ENCODE measurements at places on chromosomes 16 and 17.
A peak's percentile ranks its signal among the peaks of the same experiment; 100 is the strongest.

GRCh38 chr16:71762186-71762585 lies 37.7 kb upstream of the PHLPP2 start:
- DNase-seq = no peak

- DNase-seq = peak; percentile 89
Measured at GRCh38 chr17:7308625-7309433, 1.4 kb downstream of the EIF5A start.

DNA sequence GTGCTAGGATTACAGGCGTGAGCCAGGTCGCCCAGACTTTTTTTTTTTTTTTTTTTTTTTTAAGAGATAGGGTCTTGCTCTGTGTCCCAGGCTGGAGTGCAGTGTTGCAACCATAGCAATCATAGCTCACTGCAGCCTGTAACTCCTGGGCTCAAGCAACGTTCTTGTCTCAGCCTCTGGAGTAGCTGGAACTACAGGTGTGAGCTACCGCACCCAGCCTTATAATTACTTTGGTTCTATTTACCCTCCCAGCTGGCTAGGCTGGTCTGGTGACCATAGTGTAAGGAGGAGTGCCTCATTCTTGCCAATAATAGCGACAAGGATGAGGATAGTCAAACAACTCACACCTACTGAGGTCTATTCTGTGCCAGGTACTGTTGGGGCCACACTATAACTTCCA lies 39.6 kb upstream of the USP7 start:
- no peak for DNase-seq

GRCh38 chr17:69323806-69324205 lies 3.1 kb downstream of the ABCA5 start:
- no peak for DNase-seq

- DNase-seq = no peak
Measured at GRCh38 chr16:1532771-1533170, 695 bp upstream of the TMEM204 start.

GRCh38 chr16:87584271-87584670 lies 18.0 kb upstream of the JPH3 start:
- DNase-seq = no peak

DNA sequence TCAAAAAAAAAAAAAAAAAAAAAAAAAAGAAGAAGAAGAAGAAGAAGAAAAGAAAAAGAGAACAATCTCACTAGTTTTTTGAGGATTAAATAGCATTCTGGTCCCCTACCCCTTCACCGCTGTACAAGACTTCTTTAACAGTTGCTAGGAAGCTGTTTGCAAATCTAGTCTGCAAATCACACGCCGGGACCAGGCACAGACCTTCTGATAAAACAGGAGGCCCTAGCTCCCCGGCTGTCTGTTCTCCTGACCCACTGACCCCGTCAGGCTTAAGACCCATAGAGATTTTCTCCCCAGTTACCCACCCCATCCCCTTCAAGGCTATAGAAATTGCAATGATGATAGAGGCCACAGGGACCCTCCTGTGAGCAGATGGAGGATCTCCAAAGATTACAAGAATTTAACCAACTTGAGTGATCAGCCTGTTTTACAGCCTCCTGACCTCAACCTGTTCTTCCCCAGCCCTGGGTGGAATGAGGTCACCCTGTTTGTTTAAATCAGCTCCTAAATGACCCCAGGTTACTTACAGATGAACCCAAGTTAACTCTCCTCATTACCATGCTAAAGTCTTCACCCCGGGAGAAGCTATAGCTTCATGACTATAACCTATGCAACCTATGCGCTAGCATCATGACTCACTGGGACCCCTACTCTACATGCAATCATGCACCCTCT lies 11.8 kb upstream of the SULT1A1 start:
- no peak for DNase-seq

DNA sequence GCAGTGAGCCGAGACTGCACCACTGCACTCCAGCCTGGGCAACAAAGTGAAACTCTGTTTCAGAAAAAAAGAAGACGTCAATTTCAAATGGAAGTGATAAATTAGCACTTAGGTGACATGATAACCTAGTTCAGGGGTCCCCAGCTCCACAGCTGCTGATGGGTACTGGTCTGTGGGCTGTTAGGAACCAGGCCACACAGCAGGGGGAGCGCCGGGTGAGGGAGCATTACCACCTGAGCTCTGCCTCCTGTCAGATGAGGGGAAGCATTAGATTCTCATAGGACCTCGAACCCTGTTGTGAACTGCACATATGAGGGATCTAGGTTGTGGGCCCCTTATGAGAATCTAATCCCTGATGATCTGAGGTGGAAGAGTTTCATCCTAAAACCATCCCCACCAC lies 253.0 kb downstream of the FOXL1 start:
- no peak for DNase-seq

DNA sequence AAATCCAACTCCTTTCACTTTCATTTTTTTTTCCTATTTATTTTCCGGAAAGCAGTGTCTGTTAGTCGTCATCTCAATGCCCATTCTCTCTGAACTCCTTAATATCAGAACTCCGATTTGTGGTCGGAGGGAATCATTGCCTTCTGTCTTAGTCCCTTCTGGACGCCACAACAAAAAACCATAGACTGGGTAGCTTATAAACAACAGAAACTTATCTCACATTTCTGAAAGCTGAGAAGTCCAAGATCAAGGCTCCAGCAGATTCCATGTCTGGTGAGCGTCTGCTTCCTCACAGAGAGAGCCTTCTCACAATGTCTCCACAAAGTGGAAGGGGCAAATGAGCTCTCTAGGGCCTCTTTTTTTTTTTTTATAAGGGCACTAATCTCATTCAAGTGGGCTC lies 296.6 kb upstream of the CDH11 start:
- DNase-seq = no peak

DNA sequence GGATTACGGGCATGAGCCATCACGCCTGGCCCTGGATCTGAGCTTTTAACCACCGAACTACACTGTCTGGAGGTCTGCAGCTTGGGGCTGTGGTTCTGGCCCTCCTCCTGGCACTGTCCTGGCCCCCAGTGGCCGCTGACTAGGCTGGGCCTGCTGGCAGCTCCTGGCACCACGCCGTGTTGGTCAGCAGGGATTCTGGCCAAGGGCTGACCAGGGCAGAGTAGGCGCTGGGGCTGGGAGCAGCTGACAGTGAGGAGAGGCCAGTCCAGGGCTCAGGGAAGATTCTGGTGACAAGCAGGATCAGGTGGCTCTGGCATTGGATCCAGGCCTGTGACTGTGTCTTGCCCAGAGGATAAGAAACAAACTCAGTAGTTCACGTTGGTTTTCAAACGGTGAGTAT lies 14.6 kb downstream of the EEF2K start:
- no peak for DNase-seq

DNA sequence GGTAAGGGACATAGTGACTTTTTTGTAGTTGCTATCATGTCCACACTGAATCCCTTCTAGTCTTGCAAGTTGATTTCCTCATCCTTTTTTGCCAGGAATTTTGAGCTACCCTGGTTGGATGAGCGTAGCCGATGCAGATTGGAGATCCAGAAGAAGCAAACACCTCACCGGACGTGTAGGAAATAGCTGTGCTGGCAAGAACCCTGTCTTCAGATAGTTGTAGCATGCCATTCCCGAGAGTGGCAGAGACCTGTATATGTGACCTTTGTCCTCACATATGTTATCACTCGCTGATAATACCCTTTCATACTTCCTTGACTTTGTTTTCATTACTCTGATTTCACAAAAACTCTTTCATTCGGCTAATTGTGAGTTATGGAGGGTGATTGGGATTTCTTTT lies 6.2 kb upstream of the CASC3 start:
- no peak for DNase-seq

- DNase-seq = no peak
Measured at GRCh38 chr16:75565640-75566039, 539 bp upstream of the GABARAPL2 start.

DNA sequence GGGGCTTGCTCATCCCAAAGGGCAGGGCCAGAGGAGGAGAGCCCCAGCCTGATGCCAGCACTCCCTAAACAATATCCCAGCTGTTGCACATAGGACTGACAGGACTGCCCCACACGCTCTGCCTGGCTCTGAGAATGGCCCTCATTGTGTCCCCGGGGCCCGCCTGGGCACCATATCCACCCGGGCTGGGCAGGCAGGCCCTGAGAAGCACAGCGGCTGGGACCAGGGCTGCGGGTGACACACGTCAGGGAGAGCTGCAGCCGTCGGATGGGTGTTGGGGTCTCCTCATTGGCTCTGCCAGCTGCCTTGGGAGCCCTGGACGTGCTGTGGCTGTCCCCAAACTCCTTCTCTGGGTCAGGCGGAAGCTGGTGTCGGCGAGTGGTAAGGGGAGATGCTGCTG lies 4.2 kb downstream of the BCAR1 start:
- DNase-seq = no peak

GRCh38 chr17:64982139-64982915 lies 63.0 kb upstream of the LRRC37A3 start:
- DNase-seq = no peak

DNA sequence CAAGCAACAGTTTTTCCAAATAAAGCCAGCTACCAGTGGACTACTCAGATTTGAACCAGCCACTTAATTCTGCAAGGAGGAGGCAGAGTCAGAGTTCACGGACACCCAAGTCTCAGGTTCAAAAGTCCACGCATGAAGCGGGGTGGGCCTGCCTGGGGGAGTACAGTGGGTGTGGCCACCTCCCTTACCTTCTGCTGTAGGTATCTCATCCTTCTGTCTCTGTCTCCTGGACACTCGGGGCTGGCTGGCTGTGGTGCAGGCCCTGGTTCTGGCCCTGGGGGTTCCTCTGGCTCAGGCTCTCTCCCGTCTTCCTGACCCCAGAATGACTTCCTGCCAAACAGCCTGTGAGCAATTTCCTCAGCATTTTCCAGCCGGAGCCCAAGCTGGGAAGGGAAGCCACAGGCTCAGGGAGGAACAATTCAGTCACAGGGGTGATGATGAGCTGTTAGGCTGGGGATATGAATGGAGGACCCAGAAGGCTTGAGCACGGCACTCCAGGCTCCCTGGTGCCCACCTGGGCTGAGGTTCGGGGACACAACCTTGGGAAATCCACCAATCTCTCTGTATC lies 101.9 kb downstream of the LITAF start:
- no peak for DNase-seq

- DNase-seq = no peak
Measured at GRCh38 chr16:49972280-49972679, 52.7 kb upstream of the CNEP1R1 start.

DNA sequence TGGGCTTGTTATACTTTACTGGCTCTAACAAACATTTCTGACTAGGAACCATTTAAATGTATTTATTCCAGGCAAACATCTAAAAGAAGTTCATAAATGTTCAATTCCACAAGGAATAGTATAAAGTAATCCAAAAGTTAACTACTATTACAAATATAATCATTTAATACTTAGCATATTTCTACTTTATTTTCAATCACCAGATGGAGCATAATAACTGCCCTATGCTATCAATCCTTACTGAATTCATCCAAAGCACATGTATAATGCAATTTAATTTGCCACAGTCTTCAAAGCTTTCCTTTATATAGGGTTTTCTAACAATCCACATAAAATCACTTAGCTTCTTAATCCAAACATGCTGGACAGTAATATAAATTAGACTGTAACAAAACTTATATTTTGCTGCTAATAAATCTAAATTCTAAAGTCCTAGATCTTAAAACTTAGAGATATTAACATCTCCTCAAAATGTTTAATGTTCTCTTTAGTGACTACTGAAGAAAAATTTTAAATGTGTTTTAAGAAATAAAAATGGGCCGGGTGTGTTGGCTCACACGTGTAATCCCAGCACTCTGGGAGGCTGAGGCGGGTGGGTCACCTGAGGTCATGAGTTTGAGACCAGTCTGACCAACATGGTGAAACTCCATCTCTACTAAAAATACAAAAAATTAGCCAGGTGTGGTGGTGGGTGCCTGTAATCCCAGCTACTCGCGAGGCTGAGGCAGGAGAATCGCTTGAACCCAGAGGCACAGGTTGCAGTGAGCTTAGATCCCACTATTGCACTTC lies 5.9 kb downstream of the MEIOB start:
- no peak for DNase-seq

- DNase-seq = no peak
Measured at GRCh38 chr16:77406680-77407079, 28.2 kb downstream of the ADAMTS18 start.

DNA sequence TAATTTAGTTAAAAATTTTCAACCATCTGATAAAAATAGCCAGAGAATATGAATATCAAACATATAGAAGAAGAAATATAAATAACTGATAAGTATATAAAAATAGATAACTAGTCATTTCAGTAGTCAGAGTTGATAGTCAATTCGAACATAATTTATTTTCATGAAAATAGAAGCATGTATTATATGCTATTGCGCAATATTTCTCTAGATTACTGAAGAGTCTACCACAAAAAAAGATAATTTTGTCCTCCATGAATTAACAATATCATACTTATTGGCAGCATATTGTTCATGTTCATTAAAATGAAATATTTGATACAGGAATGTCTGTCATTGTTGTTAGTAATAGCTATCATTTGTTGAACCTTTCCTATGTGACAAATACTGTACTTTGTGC lies 376.2 kb upstream of the TOM1L1 start:
- DNase-seq = no peak
